ENCODE measurements at places on chromosomes 13 and 19. TPM values are rescaled to one million over a fixed set of nuclear protein-coding genes. Genes with fewer than 3 reads are reported as not detected.

The TMEM147 gene
- 73.3 TPM for total RNA-seq

The C2CD4C gene
- not detected for total RNA-seq

The LIM2 gene
- total RNA-seq: not detected

The BCAM gene
- 30.0 TPM for total RNA-seq

The ANKLE1 gene
- total RNA-seq: 0.19 TPM

The FAM216B gene
- total RNA-seq: not detected

The COL5A3 gene
- 6.3 TPM for total RNA-seq

The C19orf81 gene
- total RNA-seq: 0.62 TPM
